ENCODE measurements at places on chromosomes 5 and 9.

DNA sequence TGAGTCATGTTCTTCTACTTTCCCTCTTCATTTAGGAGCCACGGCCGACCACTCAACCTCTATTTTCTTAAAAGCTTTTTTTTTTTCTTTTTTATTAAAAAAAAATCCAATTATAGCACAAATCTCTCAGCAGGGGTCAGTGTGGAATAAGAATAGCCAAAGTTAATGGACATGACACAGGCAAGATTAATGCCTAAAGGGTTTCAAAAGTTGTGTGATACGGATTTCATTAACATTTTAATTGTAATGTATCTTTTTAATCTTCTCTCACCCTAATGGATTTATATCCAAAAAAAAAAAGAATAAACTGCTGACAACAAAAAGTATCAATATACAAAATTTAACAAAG is 5.4 kb downstream of the NACC2 start:
- no peak for DNase-seq

- DNase-seq, result no peak
Measured at GRCh38 chr5:53545744-53546143, 14.7 kb upstream of the NDUFS4 start.

DNA sequence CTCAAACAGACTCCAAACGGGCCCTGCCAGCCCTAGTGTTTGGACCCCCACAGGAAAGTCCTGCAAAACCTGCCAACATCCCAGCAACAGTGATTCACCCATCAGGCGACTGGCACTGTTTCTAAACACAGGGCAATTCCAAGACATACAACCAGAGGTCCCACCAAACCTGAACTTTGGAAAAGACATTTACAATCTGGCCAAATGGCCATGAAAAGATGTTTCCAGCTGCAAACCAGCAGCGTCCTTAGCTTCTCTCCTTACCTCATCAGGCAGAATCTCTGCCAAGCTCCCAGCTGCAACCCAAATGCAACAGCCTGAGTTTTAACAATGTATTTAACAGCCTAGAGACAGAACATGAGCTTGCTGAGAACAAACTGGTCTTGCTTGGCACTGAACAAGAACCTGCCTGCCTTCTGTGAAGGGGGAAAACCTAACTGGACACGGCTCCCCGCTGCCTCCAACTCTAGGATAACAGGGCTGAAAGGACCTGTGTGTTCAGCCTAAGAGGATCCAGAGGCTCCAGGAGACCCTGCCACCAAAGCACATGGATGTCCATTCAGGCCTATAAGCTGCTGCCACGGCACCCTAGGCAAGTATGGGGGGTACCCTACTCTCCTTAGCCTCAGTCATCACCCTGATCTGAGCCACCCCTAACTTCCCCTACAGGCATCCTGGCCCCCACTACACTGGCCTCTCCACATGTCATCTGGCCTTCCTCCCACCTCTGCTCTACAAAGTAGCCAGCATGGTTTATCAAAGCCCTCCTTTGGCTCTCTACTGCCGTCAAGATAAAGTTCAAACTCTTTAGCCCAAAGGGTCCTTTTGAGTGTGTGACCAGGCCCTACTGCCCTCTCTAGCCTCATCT is 5.6 kb downstream of the P4HA2 start:
- peak; percentile 18 for DNase-seq

DNA sequence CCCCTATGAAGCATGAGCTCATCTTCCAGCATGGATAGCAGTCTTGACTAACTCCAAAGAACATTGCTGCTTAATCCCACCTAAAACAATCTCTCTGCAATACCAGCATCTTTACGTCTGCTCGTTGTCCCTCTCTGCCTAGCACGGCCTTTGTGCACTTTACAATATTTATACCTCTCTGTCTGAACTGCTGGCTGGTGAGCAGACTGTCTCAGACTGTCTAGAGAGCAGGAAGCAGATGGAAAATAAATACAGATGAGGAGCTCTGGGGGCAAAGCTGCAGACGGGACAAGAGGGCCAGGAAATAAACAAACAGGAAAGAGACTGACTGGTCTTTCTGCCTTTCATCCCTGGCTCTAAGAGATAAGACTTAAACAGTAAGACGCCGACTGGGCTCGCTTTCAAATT is 224.8 kb downstream of the ENC1 start:
- no peak for DNase-seq

GRCh38 chr5:168706655-168707069 is 127.5 kb upstream of the PANK3 start:
- DNase-seq, result peak; percentile 65

DNA sequence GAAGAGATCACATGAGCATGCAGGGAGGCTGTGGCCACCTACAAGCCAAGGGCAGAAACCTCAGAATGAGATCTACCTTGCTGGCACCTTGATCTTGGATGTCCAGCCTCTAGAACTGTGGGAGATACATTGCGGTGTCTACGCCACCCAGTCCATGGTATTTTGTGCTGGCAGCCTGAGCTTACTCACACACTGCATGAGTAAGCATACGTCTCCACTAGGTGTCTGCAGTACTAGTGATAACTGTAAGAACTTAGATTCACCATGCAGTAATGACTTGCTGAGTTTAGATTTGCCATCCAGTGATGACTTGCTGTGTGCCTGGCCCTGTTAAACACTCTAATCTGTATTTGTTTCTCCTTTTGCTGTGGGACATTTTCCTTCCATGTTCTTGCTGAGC is 417.7 kb downstream of the GADD45G start:
- peak; percentile 74 for DNase-seq

DNA sequence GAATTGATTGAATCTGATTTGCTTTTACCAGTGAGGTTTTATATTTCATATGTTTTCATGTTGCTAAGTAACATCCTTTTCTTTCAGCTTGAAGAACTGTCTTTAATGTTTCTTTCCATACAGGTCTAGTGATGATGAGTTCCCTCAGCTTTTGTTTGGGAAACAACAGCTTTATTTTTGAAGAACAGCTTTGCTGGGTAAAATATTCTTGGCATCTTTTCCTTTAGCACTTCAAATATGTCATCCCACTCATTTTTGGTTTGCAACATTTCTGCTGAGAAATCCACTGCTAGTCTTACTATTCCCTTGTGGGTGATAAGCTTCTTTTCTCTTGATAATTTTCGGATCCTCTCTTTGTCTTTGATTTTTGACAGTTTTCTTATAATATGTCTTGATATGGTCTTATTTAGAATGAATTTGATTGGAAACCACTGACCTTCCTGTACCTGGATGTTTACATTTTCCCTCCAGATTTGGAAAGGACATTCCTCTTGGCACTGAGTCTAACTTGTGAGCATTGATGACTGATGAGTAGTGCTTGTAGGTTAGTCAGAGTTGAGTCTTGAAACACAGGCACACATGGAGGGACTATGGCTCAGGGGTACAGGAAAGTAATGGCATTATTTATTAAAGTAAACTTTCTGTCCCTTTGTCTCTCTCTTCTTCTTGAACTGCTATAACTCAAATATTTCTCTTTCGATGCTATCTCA is 220.3 kb downstream of the SPATA31D1 start:
- DNase-seq, result peak; percentile 1

- no peak for DNase-seq
Measured at GRCh38 chr5:118597543-118597942, 390.8 kb downstream of the DTWD2 start.

GRCh38 chr5:123585871-123586270 is 73.9 kb downstream of the CSNK1G3 start:
- no peak for DNase-seq

GRCh38 chr5:155181542-155181941 is 168.0 kb downstream of the KIF4B start:
- DNase-seq, result no peak

GRCh38 chr5:142248853-142249462 is 75.9 kb downstream of the SPRY4 start:
- DNase-seq, result no peak

DNA sequence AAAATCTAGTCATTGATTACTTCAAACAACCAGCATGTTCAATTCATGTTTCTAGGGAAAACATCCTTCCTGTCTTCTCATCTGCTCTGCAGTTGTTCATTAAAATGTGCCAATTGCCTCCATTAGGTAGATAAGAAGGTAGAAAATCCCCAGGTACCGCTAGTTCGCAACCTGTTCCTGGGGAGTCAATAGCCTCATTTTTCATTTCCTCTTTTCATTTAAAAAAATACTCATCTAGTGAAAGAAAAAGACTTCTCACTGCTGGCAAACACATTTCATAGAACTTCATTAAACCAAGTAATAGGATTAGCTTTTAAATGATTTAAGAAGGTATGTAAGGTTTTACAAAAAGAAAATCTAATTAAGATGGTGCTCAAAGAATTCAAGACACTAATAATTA is 113.3 kb downstream of the MARCHF11 start:
- no peak for DNase-seq

GRCh38 chr9:136429075-136429628 is 10.5 kb downstream of the INPP5E start:
- no peak for DNase-seq

GRCh38 chr5:150209099-150209635 is 19.3 kb downstream of the SLC6A7 start:
- peak; percentile 58 for DNase-seq

DNA sequence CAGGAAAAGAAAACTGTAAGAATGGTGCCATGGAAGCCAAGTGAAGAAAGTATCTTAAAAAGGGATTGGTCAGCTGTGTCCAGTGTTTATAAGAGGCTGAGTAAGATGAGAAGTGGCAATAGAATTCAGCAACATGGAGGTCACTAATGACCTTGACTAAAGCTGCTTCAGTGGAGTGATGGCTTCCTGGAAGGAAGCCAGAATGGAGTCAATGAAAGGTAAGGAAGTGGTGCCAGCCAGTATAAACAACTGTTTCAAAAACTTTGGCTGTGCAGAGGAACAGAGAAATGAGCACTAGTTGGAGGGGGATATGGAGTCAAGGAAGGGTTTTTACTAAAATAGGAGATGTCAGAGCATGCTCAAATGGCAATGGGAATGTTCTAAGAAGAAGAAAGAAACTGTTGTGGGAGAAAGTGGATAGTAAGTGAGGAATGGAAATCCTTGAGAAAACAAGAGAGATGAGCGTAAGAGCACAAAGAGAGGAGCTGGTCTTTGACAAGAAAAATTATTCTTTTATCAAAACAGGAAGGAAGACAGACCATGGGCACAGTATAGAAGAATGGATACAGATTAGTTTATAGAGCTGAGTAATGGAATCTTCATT is 11.1 kb upstream of the NRG2 start:
- peak; percentile 42 for DNase-seq

DNA sequence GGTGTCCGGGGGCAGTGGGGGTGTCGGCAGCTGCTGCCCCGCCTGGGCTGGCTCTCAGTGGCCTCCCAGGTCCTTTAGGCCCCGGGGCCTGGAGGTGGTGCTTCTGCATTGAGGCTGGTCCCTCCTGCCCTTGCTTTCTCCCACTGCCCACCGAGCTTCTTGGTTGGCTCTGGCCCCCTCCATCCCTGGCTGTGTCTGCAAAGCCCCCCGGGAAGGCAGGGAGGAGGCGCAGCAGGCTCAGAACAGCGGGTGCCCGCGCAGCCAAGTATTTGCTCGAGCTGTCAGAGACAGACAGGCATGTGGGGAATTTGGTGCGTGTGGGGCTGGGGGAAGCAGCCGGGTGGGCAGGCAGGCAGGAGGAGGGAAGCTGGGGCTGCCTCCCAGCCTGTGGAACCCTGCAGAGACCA is 11.5 kb downstream of the CXXC5 start:
- DNase-seq, result no peak

DNA sequence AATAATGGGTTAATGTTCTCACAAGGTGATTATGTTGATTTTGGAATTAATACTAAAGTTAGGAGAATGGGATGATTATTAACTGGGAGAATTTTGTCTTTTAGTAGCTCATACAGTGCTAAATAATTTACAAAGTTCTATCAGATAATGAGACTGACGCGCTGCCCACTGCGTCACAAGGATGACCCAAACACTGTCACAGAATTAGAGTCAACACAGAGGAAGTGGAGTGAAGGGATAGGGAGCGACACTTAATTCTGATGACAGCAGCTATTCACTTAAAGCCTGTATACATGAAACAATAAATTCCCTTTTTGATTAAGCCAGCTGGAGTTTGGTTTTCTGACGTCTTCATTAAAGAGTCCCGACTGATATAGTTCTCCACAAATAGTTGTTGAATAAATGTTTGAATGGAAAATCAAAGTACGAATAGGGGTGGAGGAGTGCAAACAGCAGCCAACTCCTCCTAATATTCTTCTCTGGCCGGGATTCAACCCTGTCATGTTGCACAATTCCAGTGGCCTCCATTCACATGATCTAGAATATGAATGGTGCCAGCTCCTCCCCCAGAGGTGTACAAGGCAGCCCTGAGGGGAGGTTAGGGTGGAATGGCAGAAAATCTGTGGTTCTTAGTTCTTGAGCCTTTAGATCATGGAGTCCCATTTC is 140.3 kb downstream of the PCSK1 start:
- no peak for DNase-seq

GRCh38 chr5:102722931-102723330 is 32.2 kb upstream of the PAM start:
- DNase-seq, result peak; percentile 80

- peak; percentile 30 for DNase-seq
Measured at GRCh38 chr5:39005566-39006232, 68.5 kb downstream of the RICTOR start.

DNA sequence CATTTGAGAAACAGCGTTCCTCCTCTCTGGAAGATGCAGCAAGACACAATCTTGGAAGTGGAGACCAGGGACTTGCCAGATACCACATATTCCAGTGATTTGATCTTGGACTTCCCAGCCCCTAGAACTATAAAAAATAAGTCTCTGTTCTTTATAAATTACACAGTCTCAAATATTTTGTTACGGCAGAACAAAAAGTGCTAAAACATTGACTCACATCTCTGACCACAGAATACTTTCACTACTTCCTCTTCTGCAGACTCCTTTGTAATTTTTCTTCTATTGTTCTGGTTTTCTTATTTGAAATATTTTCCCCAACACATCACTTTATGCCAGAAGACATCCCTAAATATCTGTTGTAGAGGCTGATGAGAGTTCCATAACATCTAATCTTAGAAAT is 706.1 kb upstream of the CDH18 start:
- DNase-seq, result no peak

DNA sequence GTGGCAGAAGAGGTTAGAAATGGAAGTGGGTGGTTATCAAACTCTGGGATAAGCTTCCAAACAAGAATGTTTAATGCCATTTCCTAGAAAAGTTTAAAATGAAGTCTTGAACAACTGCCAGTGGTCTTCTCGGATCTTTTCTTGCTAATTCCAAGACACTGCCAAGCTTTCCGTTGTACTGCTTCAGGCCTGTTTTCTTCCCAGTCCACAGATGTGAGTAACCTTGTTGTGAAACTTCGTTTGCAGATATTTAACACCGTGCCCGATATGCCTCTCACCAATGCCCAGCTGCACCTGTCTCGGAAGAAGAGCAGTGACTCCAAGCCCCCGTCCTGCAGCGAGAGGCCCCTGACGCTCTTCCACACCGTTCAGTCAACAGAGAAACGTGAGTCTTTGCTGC is 269.8 kb downstream of the NR3C1 start:
- no peak for DNase-seq

- no peak for DNase-seq
Measured at GRCh38 chr5:151222054-151222789, 1.7 kb downstream of the CCDC69 start.

Measured in kidney tubule cell (primary cell).